ENCODE measurements at places on chromosomes 7 and 10.

GRCh38 chr10:88979603-88980002, 11.0 kb upstream of the FAS start:
- no peak for DNase-seq

- no peak for DNase-seq
These were observed 266.1 kb upstream of the KLF6 start for GRCh38 chr10:4051011-4051640.

GRCh38 chr10:70656489-70656888, 15.8 kb upstream of the ADAMTS14 start:
- no peak for DNase-seq

DNA sequence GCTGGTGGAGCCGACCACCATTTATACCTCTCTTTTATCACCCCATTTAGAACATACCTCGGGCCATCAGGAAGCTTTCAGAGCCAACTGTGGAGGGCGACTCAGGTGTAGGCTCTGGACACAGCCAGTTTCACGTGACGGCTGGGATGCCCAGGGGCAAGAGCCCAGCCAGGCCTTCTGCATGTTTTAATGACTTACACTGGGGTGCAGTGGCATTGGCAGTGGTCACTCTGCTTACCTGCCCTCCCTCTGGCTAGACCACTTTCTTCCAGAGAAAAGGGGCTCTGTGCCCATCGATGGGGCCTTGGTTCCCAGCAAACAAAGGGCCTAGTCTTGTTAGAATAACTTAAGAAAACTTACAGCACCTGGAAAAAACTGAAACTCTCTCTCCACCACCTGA, 50.0 kb downstream of the PNLIPRP2 start:
- DNase-seq, result no peak

DNA sequence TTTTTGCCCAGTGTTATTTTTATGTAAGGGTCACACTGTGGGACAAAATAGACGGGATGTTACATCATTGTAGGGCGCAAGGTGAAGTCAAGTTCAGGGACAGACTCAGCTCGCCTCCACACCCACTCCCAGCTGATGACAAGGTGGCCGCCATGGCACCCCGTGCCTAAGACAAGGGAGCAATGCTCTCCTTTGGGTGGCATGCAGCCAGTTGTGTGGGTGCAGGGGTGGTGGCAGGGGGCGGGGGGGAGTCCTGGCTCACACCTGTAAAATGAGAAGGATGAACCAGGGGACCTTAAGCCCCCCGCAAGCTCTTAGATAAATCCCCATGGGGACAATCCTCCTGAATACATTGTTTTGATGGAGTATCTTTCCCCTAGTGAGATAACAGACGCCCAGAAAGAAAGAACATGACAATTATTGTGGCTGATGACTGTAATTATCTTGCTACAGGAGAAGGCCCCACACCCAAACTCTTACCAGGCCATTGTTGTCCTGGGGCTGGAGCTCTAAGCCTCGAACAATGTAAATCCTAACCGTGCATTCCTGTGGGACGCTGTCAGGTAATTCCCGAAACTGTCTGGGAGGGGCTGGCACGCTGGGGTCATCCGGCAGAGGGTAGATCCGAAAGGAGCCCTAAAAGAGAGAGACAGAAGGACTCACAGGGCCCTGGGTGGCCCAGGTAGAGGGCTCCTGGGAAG, 148.7 kb downstream of the MYOF start:
- DNase-seq, result no peak
